ENCODE measurements at places on chromosomes 2 and 18.
A peak's percentile ranks its signal among the peaks of the same experiment; 100 is the strongest.

GRCh38 chr18:48742706-48743475, 204.1 kb downstream of the CTIF start:
- DNase-seq: peak; percentile 84

DNA sequence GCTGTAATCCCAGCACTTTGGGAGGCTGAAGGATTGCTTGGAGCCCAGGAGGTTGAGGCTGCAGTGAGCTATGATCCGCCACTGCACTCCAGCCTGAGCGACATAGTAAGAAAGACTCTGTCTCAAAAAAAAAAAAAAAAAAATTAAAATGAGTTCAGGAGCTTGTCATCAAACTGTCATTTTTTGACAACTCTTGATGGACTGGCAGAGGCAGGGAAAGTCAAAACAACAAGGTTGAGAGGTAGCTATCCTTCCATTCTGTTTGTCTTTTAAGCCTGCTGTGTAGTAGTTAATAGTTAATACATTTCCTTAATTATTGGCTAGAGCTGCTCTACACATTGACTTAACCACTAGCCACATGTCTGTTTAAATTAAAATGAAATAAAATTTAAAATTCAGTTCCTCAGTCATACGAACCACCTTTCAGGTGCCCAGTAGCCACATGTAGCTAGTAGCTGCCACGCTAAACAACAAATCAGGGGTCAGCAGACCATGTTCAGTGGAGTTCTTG, 22.7 kb downstream of the DPYSL5 start:
- no peak for DNase-seq

- DNase-seq: peak; percentile 22
These were observed 7.9 kb downstream of the TMEM198 start for GRCh38 chr2:219551441-219552381.

DNA sequence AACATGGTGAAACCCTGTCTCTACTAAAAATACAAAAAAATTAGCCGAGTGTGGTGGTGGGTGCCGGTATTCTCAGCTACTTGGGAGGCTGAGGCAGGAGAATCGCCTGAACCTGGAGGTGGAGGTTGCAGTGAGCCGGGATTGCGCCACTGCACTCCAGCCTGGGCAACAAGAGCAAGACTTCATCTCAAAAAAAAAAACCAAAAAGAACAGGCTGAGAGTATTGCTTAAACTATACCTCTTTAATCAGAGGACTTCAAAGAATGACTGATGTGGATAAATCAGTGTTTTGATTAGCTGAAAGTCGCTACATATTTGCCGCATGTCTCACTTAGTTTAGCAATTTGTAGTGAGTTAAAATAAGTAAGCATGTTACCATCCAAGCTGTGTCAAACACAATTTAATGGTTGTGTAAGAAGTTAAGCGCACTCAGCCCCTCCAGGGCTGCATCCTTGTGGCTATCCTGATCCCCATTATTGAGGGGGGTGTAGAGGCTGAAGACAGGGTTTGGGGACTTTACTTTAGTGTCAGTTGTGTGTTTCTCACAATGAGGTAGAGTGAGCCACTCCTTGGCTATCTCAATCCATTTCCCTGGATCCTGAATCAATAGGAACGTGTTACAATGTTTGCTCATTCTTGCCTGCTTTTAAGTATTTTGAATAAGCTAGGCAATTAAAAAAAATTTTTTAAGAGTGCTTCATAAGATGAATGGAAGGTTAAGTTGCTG, 11.0 kb upstream of the FARP2 start:
- DNase-seq: no peak

- peak; percentile 79 for DNase-seq
These were observed 3.8 kb downstream of the TGIF1 start for GRCh38 chr18:3453540-3454364.

GRCh38 chr2:22756276-22757043, 628.5 kb upstream of the KLHL29 start:
- no peak for DNase-seq

GRCh38 chr2:8440029-8440778, 241.7 kb upstream of the ID2 start:
- peak; percentile 45 for DNase-seq

DNA sequence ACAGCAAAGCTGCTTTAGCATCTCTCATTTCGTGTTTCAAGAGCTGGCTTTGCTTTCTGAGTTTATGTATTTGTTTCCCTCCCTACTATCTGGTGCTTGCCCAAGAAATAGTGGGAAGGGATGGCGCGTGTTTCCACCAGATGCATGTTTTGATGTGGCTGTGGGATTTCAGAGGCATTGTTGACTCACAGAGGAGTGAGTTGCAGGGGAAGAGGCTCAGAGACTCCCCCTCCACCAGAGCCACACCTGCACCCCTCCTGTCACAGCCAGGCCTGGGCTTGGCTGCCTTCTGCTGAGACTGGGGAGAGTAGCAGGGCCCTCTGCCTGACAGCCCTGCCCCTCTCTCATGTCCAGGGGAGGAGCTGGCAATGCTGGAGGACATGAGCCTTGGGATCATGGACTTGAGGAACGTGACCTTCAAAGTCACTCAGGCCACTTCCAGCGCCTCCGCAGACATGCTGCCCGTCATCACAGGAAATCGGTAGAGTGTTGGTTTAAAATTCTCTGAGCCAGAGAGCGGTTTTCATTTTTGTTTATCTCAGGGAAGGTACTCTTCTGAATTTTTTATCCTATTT, 42.9 kb downstream of the COA5 start:
- no peak for DNase-seq

DNA sequence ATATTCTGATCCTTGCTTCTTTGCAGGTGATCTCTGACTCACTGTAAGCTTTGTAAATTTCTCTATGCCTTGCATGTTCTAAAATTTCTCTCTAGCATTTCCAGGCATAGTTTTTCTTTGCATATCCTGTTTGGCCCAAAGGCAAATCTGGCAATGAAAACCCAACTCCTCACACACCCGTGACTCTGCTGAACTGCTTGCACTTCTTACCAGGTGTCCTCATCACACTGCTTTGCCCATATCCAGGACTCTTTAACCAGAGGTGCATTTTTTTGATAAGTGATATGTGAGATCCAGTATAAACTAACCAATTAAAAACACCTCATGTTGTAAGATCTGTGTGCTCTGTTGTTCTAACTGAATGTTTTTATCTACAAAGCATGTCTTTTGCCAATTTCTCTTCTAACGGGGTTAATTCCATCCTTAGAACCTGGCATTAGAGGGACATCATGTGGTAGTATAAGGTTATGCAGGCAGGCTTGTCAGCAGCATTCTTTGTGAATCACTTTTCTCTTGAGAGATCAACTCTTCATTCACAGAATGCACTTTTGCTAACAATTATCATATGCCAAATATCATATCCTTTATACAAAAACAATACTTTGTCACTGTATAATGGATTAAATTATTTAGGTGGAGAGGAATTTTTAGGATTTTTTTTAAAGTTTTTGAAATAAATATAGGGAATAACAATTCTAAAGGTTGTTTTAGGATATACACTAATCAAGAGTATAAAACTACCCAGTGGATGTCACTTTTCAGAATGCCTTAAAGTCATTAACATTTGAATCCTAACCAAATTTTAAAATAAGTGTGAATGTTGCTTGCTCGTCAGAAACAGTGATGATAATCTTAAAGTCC, 20.8 kb upstream of the TMX3 start:
- DNase-seq: no peak

- no peak for DNase-seq
These were observed 229.5 kb upstream of the ZC3H15 start for GRCh38 chr2:186256540-186256939.

- DNase-seq: no peak
These were observed 148.1 kb downstream of the MBP start for GRCh38 chr18:76984193-76985155.

DNA sequence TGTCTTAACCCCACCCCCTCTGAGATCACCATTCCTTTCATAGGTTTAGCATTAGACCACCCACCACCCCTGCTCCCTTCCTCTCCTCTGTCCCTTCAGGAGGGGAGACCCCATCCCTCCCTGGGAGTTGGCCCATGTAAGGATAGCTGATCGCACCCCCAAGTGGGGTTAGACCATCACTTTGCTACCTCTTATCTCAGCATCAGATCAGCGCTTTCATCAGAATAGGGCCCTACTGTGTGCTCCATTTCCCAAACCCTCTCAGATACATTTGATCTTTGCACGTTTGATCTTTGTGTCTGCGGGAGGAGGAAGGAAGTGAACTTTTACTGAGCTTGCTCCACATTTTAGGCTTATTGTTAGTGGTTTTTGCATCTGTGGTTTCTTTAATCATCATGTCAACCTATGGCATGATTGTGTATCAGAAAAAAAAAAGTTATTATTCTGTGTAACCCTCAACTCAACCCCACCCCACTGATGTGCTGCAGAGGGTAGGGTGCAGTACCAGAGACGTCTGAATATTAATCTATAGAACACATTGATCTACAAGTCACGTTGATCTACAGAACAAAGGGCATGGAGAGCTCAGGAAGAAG, 81.2 kb downstream of the PDCL3 start:
- DNase-seq: no peak

- no peak for DNase-seq
These were observed 488.7 kb downstream of the DCDC2C start for GRCh38 chr2:4192119-4192518.

DNA sequence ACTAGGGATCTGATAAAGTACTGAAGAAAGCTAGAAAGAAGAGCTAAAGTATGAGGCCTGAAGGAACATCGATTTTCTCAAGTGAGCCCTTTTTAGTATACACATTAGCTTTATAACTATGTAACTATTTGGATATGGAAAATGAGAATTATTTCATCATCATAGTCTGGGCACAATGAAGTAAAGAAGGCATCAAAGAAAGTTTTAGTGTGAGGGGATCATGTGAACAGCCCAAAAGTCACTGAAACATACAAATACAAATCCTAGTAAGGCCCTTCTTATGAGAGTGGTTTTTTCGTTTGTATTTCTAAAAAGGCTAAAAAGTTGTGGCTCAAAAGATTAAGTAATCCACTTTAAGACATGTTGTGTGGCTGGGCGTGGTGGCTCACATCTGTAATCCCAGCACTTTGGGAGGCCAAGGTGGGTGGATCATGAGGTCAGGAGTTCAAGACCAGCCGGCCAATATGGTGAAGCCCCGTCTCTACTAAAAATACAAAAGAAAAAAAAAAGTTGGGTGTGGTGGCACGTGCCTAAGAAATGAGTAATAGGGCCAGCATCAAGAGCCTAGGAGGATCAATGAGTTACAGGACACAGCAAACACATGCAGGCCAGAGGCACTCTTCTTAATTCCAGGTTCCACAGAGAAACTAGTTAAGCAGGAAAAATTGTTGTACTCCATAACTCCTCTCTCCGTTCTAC, 61.9 kb downstream of the PUM2 start:
- no peak for DNase-seq

- no peak for DNase-seq
These were observed 102.4 kb upstream of the MGAT4A start for GRCh38 chr2:98833172-98833916.

- peak; percentile 75 for DNase-seq
These were observed 194.1 kb downstream of the SS18 start for GRCh38 chr18:25896178-25896780.

DNA sequence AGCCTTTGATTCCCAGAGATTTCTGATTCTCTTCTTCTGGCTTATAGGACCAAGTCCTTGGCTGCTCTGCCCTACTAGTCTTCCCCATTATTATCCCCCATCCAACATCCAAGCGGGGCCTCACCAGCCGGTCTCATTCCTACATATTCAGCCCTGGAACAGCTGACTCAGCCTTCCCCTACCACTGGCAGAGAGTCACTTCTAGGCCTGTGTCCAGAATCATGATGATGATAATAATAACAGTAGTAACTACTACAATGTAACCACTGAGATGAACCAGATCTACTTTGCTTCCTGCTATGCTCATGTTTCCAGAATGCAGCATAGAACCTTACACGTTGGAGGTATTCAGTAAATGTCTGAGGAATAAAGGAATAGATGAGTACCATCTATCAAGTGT, 295.2 kb downstream of the SRBD1 start:
- peak; percentile 93 for DNase-seq

DNA sequence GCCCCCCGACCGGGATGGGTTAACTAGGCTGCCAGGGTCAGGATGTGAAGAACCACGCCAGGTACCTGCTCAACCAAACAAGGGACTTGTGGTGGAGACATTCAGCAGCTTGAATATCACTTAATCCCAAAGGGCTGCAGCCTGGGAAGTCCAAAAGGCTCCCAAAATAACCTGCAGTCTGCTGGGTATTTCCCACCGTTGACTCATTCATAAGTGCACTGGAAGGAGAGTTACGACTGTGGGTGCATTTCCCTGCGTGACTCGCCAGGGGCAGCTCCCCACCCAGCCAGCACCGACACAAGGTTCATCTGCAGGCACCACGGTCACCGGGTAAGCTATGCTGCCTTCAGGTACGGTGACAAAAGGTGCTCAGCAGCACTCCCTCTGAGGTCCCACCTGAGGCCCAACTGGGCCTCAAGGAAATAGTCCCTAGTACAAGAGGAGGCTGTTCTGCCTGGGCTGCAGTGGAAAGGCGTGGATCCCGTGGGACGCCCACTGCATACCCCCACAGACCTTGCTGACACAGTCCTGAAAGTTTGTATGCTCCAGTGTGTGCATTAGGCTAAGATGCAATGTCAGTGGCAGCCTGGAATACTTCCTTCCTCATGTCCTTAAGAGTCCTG, 86.5 kb downstream of the UXS1 start:
- DNase-seq: no peak

DNA sequence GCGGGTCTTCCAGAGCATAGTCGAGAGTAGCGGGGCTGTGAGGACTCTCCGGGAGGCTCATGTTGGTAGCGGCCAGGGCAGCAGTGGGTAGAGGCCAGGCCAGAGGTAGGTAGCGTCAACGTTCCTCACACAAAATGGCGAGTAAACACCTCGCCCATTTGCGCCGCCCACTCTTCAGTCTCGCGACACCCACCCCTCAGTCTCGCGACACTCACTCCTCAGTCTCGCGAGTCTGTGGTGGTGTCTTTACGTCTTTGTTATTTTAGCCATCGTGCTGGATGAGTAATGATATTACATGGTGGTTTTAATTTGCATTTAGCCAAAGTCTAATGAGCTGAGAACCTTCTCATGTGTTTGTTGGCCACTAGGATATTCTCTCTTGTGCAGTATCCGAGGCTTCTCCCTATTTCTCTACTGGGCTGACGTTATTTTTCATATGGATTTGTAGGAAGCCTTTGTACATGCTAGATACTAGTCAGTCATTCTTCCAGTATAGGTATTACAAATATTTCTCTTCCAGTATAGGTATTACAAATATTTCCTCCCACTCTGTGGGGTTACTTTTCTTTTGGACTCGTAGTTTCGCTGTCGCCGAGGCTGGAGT, at the start of gene TSPYL6:
Gene TSPYL6, minus strand, starts transcription at position 139 of the 604 bp plus-strand sequence. Its CDS starts 78 bp downstream, at position 61.
- DNase-seq: no peak

Measured in lung (tissue), 17 donors.